ENCODE measurements at places on chromosomes 4 and X. TPM values are rescaled to one million over a fixed set of nuclear protein-coding genes. Genes with fewer than 3 reads are reported as not detected.

Gene DCX
- not detected for total RNA-seq

- H3K27ac ChIP-seq = no peak overlapping the region
- no peaks in the 10 kb centered on the region for H3K4me1 ChIP-seq
- no peak overlapping the region for H3K4me3 ChIP-seq
These were observed 90.5 kb downstream of the FBXO8 start for GRCh38 chr4:174192943-174193342.

GRCh38 chr4:110058677-110059076, 139.7 kb downstream of the ELOVL6 start:
- no peak for DNase-seq
- H3K27me3 ChIP-seq = no peaks in the 10 kb centered on the region
- no peaks in the 10 kb centered on the region for H3K36me3 ChIP-seq
- H3K4me1 ChIP-seq = peaks cover 22% of the 10 kb centered on the region
- H3K4me3 ChIP-seq = no peak overlapping the region
- H3K27ac ChIP-seq = no peak overlapping the region

- no peak overlapping the region for H3K4me3 ChIP-seq
- H3K27me3 ChIP-seq = peaks cover 10% of the 10 kb centered on the region
- DNase-seq = no peak
- H3K27ac ChIP-seq = no peak overlapping the region
These were observed 28.1 kb upstream of the ANOS1 start for GRCh38 chrX:8760021-8760420.

Data from activated naive CD4-positive, alpha-beta T cell treated with anti-CD3 and anti-CD28 coated beads for 36 hours (primary cell).